Immature natural killer cell (primary cell): ENCODE measurements at places on chromosomes 1 and 21. TPM values are rescaled to one million over a fixed set of nuclear protein-coding genes. Genes with fewer than 3 reads are reported as not detected.

TMEM240 gene
- polyA plus RNA-seq = not detected

KCNJ9 gene
- not detected for polyA plus RNA-seq

NEK2 gene
- 1.4 TPM for polyA plus RNA-seq

SIM2 gene
- polyA plus RNA-seq = not detected

SPATA46 gene
- not detected for polyA plus RNA-seq

RUNX3 gene
- polyA plus RNA-seq = 132 TPM

ASTN1 gene
- not detected for polyA plus RNA-seq

GRCh38 chr1:234694661-234695060 is 84.7 kb upstream of the IRF2BP2 start:
- DNase-seq = no peak

DNA sequence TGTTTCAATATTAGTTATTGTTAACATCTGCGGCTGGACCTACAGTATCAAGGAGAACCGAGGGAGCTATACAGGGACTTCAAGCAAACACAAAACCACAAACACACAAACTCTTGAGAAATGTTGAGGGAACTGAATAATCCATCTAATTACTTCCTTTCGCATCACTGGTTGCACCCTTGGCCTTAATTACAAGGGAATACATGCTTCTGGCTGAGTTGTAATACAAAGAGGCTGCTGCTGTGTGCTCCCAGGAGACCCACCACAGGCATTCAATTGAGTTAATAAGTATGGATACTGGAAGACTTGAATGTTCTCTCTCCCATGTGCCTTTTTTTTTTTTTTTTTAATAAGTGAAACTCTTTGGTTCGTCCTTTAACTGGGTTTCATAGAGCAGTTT is 16.8 kb upstream of the SMYD2 start:
- DNase-seq = no peak

- DNase-seq = no peak
Measured at GRCh38 chr1:217032715-217033367, 309.6 kb upstream of the ESRRG start.

DNA sequence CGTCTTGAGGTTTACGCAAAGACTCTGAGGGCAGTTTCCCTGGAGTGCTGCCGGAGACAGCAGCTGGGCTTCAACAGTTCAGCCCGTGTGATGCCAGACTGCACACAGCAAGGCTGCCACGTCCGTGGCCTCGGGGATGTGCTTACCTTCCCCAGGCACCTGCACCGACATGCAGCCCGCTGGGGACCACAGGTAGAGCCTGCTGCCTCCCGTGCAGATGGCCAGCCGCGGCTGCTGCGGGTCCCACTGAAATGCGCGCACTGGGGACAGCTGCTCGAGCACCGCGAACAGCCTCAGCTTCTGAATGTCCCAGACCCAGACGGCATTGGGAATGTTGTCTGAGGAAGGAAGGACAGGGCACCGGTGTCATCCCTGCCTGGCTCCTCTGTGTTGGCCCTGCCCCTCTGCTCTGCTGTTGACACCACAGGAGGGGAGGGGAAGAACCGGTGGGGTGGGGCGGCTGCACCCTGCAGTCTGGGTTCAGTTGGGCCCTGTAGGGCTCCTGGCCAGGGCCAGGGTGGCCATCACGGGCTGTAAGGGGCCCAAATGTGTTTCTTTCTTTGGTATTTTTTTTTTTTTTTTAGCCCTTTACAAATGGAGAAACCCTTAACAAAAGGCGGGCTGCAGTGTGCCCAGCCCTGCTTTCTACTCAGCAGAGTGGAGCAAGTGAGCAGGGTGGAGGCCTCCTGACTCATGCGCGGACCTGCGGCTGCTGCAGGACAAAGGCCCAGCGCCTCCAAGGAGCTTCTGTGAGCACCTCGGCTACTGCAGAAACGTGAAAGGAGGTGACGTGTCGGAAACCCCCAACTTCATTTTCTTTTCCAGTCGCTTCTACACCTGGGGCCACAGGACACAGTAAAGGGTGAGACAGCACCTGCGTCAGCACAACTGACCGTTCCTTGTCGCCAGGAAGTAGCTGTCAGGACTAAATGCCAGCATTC is 6.8 kb downstream of the TPRG1L start:
- DNase-seq = no peak

DNA sequence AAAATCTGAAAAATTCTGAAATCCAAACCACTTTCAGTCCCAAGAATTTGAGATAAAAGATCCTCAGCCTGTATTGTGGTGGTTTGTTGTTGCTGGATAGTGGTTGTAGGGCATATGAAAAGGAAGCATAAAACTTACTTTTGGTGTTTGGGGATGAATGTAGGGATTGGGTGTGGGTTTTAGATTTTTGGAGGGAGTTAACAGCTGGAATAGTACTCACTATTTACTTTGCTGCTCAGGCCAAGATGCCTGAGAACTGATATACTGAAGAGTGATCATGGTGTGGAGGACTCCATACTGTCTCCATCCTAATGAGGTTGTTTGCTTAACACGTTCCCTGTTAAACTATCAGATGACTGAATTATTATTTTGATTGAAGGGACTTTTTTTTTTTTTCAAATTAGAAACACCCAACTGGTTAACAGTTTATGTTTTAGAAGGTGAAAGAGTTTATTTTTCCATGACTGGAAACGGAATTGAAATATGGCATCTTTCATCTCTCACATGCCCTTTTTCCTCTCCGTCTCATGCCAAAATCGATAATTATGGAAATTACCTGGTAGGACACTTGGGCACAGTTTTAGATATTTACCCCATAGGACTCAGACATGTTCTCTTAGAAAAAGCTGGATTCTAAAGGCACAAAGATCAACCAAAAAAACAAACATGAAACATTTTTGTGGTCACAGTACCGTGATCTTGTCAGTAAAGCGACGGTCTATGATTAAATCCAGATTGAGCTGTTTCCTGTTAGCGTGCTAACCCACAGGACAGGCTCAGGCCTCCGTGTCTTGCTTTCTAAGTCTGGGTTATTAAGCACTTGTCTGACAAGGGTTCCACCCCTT is 37.3 kb downstream of the RGL1 start:
- no peak for DNase-seq

DNA sequence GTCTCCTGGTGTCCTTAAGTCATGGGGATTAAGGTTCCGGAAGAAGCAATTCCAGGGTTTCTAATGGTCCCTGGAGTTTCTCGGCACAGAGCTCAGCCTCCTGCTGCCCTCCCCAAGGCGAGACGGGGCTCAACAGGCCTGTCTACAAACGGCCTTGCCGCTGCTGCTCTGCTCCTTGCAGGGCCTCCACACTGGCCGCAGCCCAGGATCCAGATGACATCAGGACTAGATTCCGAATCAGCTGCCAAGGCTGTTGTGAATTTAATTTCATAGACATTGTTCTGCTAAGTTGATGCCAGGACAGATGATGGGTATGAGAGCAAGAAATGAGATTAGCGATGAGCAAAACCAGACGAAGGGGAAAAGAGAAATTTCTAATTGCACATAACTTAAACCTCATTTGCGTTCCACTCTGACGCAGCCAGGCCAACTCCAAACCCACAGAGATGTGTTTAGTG is 103.6 kb upstream of the BACE2 start:
- DNase-seq = no peak

DNA sequence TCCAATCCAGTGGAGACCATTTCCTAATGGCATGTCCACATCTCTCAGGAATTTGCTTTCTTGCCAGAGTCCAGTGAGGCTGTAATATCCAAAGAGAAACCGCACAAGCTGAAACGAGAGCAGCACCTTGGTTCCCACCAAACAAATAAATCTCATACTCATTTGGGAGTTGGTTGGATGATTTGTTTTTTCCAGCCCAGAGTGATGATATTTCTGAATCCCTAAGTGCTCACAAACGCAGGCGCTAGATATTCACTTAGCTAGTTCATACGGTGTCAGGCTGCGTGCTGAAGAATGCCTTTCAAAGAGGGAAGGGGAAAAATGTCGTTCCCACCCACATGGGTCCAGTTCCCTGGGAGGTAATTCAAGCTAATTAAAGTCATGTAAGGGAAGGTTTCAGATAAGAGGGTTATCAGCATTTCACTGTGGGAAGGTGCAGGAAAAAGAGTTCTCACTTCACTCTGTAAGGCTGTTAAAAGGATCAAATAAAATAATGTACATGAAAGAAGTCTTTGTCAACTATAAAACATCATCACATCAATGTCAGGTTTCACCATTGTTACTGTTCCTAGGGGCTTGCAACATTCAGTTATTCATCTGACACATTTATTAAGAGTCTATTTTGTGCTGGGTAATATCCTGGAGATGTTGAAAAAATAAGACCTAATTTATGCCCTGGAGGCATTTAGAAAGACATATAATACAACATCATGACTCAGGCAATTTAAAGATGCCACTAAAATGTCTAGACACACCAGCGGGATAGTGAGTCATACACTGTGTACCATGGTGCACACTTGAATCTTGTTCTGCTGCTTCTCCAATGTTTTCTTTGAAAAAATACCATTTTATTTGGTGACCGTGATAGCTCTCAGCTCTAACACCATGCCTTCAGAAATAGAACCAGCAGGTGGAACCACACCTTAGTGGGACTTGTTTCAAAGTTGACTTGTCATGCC is 19.3 kb downstream of the DPT start:
- no peak for DNase-seq

DNA sequence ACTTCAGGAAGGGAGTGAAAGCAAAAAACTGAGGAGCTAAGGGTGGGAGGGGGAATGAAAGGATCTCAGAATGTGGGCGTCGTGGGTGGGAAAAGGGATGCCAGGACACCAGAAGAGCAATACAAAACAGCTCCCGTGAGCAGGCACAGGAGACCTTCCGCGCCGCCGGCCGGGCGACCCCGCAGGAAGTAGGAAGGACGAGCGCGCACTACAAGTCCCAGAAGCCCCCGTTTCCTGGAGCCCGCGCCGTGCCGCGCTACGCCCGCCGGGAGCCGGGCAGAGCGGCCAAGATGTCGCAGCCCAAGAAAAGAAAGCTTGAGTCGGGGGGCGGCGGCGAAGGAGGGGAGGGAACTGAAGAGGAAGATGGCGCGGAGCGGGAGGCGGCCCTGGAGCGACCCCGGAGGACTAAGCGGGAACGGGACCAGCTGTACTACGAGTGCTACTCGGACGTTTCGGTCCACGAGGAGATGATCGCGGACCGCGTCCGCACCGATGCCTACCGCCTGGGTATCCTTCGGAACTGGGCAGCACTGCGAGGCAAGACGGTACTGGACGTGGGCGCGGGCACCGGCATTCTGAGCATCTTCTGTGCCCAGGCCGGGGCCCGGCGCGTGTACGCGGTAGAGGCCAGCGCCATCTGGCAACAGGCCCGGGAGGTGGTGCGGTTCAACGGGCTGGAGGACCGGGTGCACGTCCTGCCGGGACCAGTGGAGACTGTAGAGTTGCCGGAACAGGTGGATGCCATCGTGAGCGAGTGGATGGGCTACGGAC is at the start of gene PRMT6:
TSS of gene PRMT6 (plus strand) at position 249 of the 771 bp plus-strand sequence. CDS start at position 291, 42 bp downstream.
- DNase-seq = peak; percentile 73

GRCh38 chr1:97875996-97876395 is 44.8 kb downstream of the DPYD start:
- DNase-seq = no peak

- DNase-seq = no peak
Measured at GRCh38 chr1:14970115-14970798, 183.3 kb upstream of the TMEM51 start.

DNA sequence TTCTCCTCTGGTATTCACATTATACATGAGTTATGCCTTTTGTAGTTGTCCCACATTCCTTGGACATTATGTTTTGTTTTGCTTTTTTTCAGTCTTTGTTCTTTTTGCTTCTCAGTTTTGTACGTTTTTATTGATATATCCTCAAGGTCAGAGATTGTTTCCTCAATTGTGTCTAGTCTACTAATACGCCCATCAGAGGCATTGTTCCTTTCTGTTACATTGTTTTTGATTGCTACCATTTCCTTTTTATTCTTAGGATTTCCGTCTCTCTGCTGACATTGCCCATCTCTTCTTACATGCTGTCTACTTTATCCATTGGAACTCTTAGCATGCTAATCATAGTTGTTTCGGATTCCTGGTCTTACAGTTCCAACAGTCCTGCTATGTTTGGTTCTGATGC is 27.8 kb upstream of the MPC2 start:
- no peak for DNase-seq

DNA sequence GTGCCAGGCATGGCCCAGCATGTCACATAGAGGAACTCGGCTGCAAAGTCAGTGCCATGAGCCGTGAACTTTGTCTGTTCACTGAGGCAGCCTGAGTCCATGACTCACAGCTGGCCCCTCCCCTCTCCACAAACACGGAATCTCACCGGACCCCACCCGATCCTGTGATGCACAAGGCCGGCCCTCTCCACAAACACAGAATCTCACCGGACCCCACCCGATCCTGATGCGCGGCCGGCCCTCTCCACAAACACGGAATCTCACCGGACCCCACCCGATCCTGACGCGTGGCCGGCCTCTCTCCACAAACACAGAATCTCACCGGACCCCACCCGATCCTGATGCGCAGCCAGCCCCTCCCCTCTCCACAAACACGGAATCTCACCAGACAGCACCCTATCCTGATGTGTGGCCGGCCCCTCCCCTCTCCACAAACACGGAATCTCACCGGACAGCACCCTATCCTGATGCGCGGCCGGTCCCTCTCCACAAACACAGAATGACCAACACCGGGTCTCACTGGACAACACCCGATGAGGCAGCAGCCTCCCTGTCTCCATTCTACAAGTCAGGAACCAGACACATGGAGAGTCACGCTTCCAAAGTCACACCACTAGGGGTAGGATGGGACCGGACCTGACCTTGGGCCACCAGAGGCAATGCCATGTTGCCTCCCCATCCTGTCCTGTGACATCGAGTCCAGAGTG is 39.6 kb upstream of the GPR153 start:
- no peak for DNase-seq

DNA sequence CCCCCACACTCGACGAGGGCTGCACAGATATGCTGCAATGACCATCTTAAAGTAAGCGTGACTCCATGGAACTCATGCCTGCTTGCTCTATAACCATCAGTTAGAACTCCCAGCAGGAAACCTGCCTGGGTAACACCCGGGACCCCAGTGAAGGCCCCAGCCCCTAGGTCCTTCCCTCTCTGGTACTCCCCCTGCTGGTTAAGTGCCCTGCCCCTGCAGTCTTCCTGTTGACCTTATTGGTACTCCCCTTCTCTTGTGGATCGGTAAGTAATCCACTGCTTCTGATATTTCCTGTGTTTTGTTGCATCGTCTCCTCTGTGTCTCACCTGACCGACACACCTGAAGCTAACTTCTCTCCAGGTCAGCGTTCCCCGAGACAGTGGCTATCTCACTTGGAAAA is 104.8 kb upstream of the COG2 start:
- DNase-seq = no peak
